ENCODE measurements at places on chromosomes 7 and 10. TPM values are rescaled to one million over a fixed set of nuclear protein-coding genes. Genes with fewer than 3 reads are reported as not detected.

- no peak for DNase-seq
Observed at GRCh38 chr7:22187691-22188348, 169.1 kb downstream of the RAPGEF5 start.

DNA sequence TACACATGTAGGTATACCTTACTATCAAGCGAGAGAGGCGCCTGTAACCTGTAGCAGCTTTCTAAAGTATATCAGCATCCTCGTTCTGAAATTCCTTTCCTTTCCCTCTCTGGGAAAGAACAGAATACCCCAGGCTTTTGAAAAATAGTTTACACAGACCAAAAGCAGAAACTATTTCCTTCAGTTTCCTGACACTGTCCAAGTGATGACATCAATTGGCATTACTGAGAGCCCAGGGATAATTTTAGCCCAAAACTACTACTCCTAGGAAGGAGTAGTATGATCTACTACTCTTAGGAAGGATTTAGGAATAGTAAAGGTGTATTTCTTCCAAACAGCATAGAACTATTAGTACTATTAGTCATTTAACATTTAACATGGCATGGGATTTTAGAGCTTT lies 6.0 kb downstream of the GNG11 start:
- no peak for DNase-seq

IQCE gene
- 8.4 TPM for polyA plus RNA-seq

GRCh38 chr10:114257498-114257897 lies 18.4 kb downstream of the VWA2 start:
- DNase-seq, result no peak

DNA sequence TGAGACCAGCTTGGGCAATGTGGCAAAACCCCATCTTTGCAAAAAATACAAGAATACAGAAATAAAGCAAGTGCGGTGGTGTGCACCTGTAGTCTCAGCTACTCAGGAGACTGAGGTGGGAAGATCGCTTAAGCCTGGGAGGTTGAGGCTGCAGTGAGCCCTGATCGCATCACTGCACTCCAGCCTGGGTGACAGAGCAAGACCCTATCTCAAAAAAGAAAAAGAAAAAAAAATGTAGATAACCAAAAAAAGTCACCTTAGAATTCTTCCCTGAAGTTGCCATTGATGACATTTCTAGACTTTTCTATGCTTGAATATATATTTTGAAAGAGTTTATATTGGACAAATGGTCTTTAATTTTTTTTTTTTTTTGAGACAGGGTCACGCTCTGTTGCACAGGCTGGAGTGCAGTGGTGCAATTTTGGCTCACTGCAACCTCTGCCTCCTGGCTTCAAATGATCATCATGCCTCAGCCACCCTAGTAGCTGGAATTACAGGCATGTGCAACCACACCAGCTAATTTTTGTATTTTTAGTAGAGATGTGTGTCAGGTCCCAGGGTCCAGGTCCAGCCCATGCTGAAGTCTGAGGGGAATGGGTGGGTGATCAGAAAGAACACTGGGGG lies 35.1 kb upstream of the MTPAP start:
- no peak for DNase-seq

DNA sequence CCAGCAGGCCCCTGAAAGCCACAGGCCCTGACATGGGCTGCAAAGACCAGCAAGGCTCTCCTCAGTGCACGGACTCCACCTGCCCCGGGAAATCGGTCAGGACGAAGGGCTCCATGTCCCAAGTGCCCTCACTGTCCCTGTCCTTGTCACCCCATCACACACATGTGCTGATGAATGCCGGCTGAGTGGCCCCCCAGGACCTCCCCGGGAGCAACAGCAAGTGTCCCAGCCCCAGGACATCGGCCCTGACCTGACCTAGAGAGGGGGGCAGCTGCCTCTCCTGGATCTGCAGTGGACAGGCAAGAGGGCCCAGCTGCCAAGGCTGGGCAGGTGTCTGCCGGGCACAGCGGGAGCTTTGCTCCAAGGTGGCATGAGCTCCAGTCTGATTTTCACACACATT lies 49.8 kb downstream of the STK32C start:
- DNase-seq, result no peak

Measured in CD14-positive monocyte (primary cell).